Dermis microvascular lymphatic vessel endothelial cell (primary cell): ENCODE measurements at places on chromosomes 13 and 19. TPM values are rescaled to one million over a fixed set of nuclear protein-coding genes. Genes with fewer than 3 reads are reported as not detected.

Gene RNF17
- total RNA-seq, result not detected in 2 replicates

Gene CBY2
- not detected in 2 replicates for total RNA-seq

Gene CALR
- total RNA-seq, result 1,348 and 1,401 TPM in 2 replicates

Gene IRGC
- not detected in 2 replicates for total RNA-seq

Gene TMEM150B
- not detected in 2 replicates for total RNA-seq

Gene F10
- total RNA-seq, result not detected in 2 replicates

Gene ZNF296
- total RNA-seq, result 0.13 and 0.25 TPM in 2 replicates

Gene C19orf85
- total RNA-seq, result not detected in 2 replicates

Gene U2AF1L4
- 2.4 and 4.3 TPM in 2 replicates for total RNA-seq

Gene TRPM4
- total RNA-seq, result 10.8 and 18.2 TPM in 2 replicates

Gene RFPL4A
- 1.3 and 3.4 TPM in 2 replicates for total RNA-seq

Gene FFAR2
- total RNA-seq, result not detected in 2 replicates

Gene KLK12
- total RNA-seq, result not detected in 2 replicates

DNA sequence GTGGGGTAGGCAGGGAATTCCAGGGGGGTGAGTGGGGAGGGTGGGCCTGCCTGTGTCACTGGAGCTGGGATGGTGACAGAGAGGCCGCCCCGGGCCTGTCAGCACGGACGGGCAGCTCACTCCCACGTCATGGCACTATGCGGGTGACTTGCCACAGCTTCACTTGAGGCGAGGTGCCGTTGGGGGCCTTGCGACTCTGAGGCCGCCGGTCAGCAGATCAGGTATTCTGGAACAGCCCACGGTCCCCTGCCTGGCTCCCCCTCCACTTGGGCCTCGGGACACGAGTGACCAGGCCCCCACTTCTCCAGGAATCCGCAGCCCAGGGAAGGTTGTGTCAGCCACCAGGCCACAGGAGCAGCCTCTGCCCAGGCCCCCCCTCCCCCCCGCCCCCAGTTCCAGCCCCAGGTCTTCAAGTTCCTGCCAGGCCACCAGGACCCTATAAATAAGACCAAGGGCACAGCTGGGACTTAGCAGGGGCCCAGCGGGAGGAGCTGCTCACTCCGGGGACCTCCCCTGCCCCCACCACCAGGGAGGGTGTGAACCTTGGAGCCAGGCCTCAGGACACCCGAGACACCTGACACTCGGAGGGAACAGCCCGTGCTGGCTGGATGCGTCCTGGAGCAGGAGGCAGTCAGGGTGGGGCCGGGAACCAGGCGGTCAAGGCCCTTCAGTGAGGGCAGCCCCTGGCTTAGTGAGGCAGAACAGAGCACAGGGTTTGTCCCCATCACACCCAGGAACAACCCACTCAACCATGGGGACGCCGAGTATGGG, 2.7 kb upstream of the MIDN start:
- no peak for DNase-seq

DNA sequence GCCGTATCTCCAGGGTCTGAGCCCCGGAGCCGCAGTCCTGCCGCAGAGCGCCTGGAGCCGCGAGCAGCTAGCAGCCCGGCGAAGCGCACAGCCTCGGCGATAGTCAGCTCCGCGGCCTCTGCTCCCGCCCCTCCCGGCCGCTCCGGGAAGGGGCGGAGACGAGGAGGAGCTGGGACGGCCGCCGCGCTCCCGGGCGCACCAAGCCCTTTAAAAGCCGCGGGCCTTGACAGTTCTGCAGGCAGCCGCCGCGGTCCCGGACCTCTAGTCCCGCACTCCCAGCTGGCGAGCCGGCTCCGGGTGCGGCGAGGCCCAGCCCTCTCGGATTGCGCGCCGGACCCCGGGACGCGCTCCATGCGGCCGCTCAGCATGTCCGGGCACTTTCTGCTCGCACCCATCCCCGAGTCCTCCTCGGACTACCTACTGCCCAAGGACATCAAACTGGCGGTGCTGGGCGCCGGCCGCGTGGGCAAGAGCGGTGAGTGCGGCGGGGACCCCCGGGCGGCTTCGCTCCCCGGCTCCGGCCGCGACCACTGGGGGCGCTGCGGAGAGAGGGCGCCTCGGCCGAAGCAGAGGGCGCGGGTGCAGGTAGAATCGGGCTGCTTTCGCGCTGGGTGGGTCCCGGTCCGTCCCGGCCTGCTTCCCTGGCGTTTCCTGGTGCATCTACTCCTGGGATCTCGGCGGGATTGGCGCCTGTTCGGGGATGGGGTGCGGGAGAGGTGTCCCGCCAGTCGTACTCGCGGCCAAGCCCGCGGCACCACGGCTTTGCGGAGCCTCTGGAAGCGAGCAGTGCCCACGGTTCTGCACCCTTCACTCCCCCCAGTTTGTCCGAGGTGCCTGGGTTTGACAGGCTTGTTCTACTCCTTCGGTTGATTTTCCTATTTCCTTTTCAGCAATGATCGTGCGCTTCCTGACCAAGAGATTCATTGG, at the start of gene RASL11A:
Gene RASL11A, plus strand, starts transcription at position 237 of the 927 bp plus-strand sequence. Its CDS starts 115 bp downstream, at position 352.
- DNase-seq, result peak; percentile 89

- DNase-seq, result no peak
These were observed 319.0 kb downstream of the KCNRG start for GRCh38 chr13:50334115-50334778.

GRCh38 chr13:72960541-72960940, 98.3 kb upstream of the KLF5 start:
- DNase-seq, result no peak

- no peak for DNase-seq
These were observed 7.8 kb downstream of the PODNL1 start for GRCh38 chr19:13930402-13930801.

GRCh38 chr13:33728271-33729037, 89.5 kb upstream of the RFC3 start:
- DNase-seq, result no peak

GRCh38 chr19:55086730-55087541, 11.3 kb downstream of the EPS8L1 start:
- peak; percentile 97 for DNase-seq

DNA sequence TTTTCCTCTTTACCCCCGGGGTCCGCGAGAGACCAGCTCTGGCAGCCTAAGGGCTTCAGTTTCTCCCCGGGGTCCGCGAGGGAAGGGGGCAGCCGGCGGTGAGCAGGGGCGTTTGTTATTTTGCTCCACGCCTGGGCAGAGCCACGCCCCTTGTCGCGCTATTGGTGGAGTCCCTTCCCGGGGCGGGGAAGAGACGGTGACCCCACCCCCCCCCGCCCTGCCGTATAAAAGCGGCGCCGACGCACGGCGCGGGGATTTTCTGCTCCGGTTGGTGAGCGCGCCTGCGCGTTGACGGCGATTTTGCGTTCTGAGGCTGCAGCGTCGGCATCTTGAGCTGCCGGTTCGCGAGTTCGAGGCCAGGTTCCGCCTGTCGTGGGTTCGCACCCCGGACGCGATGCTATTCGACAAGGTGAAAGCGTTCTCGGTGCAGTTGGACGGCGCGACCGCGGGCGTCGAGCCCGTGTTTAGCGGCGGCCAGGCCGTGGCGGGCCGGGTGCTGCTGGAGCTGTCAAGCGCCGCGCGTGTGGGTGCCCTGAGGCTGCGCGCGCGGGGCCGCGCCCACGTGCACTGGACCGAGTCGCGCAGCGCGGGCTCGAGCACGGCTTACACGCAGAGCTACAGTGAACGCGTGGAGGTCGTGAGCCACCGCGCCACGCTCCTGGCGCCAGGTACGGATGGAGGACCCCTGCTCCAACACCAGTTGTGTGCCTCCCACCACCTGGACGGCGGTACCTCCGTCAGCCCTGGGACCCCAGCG, at the start of gene ARRDC2:
Gene ARRDC2, plus strand, starts transcription at position 254 of the 757 bp plus-strand sequence. Its CDS starts 141 bp downstream, at position 395.
- DNase-seq, result peak; percentile 84

GRCh38 chr19:38229585-38230073, 5.6 kb upstream of the DPF1 start:
- DNase-seq, result peak; percentile 63

DNA sequence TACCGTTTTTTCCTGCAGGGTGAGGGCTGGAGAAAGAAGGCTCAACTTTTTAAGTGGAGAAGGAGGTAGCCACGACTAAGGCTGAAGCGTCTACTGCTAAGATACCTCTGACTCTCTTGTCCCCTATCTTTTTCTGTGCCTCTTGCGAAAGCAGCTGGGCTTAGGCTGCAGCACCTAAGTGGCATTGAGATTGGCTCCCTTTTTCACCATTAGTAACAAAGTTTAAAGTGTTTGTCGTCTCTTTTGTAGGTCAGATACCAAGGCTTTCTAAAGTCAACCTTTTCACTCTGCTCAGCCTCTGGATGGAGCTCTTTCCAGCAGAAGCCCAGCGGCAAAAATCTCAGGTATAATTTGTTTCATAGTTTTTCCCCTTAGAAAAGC, 887 bp downstream of the CDADC1 start:
- DNase-seq, result peak; percentile 4

- no peak for DNase-seq
These were observed 8.1 kb downstream of the VSTM2B start for GRCh38 chr19:29533578-29534544.

GRCh38 chr19:1968279-1969175, 27.6 kb downstream of the CSNK1G2 start:
- no peak for DNase-seq

- no peak for DNase-seq
These were observed 5.7 kb upstream of the NFIC start for GRCh38 chr19:3360421-3361383.

DNA sequence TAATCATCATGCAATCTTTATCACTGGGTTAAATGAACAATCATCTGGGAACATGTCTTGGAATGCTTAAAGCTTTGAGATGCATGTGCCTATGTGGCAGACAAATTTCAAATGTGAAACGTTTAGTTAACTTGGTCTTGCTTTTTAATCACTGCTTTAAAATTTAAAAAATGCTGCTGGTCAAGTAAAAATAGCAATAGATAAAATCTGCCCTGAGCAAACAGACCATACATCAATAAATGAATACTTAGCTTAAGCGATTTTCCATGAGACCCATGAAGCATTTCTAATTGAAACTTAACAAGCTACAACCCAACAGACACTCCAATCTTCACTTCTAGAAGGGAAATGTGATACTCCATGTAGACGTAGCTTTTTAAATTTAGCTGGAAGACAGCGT, 1.9 kb upstream of the KL start:
- DNase-seq, result no peak

DNA sequence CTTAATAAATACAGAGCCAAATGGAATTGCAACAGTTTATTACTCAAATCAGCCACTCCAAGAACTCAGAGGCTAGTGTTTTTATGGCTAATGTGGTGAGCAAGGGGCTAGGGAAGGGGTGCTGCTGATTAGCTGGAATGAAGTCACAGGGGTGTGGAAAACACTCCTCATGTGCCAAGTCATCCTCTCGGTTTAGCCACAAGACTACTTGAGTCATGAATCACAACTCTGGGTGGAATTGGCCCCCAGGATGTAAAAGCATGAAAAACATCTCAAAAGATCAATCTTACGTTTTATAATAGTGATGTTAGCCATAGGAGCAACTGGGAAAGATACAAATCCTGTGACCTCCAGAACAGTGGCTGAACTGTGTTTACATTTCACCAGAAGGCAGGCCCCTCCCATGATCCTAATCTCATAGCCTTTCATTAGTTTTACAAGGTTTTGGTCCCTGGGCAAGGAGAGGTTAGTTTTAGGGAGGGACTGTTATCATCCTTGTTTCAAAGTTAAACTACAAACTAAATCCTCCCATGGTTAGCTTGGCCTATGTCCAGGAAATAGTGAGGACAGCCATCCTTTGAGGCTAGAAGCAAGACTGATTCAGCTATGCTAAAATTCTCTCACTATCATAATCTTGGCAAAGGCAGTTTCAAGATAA, 2020.1 kb upstream of the PCDH20 start:
- DNase-seq, result no peak

- no peak for DNase-seq
These were observed 28.5 kb upstream of the ARGLU1 start for GRCh38 chr13:106596275-106596937.

- no peak for DNase-seq
These were observed 80.5 kb downstream of the COL4A2 start for GRCh38 chr13:110387451-110388107.

- DNase-seq, result no peak
These were observed 20.9 kb upstream of the IGSF23 start for GRCh38 chr19:44592451-44592890.

DNA sequence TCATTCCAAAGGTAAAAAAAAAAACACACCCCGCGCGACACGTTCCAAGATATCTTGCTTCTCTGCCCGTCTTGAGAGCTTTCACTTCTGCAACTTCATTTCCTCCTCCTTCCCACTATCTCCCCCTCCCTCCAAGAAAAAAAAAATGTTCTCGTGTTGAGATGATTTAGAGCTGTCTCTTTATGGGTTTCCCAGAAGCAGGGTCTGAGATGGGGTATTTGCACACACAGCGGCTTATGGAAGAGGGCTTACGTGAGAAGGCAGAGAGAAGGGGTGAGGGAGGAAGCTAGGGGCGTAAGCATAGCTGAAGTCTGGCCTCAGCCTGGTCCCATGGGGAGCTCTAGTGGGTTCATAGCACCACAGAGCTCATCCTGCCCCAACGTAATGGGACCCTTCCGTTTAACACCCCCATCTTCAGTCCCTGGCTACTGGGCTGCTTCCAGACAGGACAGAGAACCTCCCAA, 31.3 kb upstream of the USE1 start:
- DNase-seq, result no peak

DNA sequence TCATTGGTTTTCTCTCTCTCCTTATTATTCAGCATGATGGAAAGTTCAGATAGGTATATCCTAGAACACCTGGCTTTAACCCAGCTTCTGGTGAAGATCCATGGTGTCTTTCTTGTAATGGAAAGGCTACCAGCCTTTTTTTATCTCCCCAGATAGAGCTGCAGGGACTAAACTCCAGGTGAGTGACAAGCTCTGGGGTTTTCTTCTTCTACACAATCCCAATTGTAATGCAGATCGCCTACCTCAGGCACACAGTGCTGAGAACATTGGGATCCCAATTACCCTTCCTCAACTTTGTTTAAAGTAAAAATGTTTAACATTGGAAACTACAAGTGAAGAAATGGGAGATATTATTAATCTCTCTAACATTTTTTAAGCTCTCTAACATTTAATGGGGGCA, 1851.7 kb downstream of the PCDH9 start:
- no peak for DNase-seq
